HT1080 (cell line): ENCODE measurements at places on chromosomes 13 and 19. TPM values are rescaled to one million over a fixed set of nuclear protein-coding genes. Genes with fewer than 3 reads are reported as not detected.

FUT2 gene
- not detected in 2 replicates for total RNA-seq

ZNF763 gene
- not detected in 2 replicates for total RNA-seq

SHISA2 gene
- 0.35 and 0.94 TPM in 2 replicates for total RNA-seq

DAZAP1 gene
- 158 and 183 TPM in 2 replicates for total RNA-seq

HIPK4 gene
- total RNA-seq, result not detected in 2 replicates

PLVAP gene
- total RNA-seq, result not detected in 2 replicates

RFPL4AL1 gene
- not detected in 2 replicates for total RNA-seq

KLK2 gene
- not detected in 2 replicates for total RNA-seq

CALR3 gene
- not detected in 2 replicates for total RNA-seq

LMTK3 gene
- 0.05 TPM in 1 of 2 replicates, not detected in the other for total RNA-seq

TUBB4A gene
- 0.60 and 1.9 TPM in 2 replicates for total RNA-seq

DNA sequence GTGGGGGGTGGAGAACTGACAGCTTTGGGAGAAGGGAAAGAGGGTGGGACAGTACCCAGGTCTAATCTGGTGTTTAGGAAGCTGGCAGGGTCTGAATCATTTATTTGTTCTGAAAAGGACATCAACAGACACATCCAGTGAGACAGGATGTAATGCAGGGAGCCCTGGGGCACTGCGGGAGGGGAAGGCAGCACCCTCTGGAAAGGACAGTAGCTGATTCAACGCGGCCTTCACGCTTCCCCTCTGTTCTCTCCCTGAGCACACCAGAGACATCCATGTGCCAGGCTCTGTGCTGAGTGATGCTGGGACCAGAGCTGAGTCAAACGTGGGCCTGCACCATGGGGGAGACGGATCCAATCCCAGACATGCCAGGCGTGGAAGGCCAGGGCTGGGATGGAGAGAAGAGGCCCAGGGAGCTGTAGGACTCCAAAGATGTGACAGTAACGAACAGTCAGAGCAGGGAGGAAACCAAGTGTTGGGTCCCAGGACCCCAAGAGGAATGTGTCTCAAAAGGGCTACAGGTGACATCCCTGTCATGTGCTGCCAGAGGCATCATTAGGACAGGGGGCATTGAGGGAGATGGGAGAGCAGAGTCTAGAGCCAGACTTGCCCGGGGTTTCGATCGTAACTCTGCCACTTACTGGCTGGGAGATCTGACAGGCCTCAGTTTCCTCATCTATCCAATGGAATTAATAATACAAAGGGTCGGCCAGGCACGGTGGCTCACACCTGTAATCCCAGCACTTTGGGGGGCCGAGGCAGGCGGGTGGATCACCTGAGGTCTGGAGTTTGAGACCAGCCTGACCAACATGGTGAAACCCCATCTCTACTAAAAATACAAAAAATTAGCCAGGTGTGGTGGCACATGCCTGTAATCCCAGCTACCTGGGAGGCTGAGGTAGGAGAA, 1.7 kb downstream of the ETFB start:
- DNase-seq, result no peak

DNA sequence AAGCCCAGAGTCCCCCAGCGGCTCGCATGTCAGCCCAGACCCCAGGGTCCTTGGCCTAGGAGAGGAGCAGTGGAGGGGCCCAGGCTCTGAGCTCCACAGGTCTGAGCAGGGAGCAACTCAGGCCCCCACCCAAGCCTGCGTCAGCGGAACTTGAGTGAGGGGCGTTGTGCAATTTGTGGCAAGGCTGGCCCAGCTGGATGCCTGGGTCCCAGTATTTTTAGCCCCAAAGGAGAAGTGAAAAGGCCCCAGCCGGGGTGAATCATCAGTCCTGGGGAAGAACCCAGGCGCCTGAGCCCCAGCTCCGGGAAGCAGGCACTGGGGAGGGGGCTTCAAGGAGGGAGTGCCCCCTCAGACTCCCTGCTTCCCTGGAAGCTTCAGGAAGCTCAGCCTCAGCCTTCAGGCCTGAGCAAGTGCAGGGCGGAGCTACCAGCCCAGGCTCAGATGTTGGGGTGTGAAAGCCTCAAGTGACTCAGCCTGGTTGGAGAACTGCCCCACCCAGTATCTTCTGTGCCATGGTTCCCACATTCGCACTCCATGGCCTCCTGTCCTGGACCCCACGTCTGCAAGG, 7.2 kb downstream of the MED29 start:
- peak; percentile 78 for DNase-seq

- DNase-seq, result no peak
Measured at GRCh38 chr19:10321874-10322835, 6.3 kb upstream of the FDX2 start.

GRCh38 chr13:110830800-110831371, 84.0 kb downstream of the ANKRD10 start:
- no peak for DNase-seq

GRCh38 chr13:24725379-24725778, 38.6 kb upstream of the RNF17 start:
- DNase-seq, result no peak

DNA sequence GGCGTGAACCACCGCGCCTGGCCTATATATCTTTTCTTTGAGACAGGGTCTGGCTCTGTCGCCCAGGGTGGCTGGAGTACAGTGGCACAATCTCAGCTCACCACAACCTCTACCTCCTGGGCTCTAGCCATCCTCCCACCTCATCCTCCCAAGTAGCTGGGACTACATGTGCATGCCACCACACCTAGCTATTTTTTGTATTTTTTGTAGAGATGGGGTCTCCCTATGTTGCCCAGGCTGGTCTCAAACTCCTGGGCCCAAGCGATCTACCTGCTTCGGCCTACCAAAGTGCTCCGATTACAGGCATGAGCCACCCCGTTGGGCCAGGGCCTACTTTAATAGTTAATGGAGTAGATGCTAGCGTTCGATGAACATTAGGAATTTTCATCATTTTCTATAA, 3.4 kb downstream of the TNPO2 start:
- no peak for DNase-seq

DNA sequence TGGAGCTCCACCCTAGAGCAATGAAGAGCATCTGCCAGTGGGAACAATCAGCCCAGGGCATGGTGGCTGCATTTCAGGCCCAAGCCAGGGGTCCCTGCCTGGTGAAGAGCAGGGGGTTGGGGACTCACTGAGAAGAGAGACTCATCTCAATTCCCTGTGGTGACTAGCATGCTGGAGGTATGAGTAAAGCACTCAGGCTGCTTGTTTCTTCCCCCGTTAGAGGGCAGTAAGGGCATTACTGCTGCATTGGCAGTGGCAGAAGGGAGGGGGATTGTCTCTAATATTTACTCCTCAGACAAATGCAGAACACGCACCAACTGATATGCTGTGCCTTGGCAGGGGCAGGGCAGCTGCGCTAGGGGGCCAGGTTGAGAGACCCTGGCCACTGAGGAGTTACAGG, 329.1 kb downstream of the SLITRK5 start:
- DNase-seq, result peak; percentile 30

DNA sequence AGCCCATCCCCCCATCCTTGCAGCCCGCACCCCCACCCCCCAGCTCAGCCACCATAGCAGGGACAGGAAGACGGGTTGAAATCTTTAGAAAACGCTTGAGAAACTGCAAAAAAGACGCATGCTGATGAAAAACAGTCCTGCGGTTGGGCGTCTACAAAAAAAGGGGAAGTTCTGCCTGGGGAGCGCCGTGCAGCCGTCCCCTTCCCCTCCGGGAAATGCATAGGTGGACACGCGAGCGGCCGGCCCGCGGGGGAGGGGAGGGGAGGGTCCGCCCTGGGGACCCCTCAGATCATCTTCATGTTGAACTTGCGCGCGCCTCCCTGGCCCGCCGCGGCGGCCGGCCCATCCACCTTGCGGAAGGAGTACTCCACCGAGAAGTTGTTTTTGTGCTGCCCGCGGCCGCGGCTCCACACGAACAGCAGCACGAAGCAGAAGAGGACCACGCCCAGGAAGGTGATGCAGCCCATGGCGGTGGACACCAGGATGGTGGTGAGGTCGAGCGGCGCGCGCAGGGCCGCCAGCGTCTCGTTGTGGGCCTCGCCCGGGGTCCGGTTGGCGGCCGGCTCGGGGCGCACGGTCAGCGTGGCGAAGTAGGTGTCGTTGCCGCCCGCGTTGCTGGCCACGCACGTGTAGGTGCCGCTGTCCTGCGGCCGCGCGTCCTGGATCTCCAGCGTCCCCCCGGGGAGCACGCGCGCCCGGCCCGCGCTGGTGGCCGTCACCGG, 7.9 kb upstream of the PEAK3 start:
- no peak for DNase-seq

- no peak for DNase-seq
Measured at GRCh38 chr13:111117289-111117688, 2.2 kb downstream of the ARHGEF7 start.

DNA sequence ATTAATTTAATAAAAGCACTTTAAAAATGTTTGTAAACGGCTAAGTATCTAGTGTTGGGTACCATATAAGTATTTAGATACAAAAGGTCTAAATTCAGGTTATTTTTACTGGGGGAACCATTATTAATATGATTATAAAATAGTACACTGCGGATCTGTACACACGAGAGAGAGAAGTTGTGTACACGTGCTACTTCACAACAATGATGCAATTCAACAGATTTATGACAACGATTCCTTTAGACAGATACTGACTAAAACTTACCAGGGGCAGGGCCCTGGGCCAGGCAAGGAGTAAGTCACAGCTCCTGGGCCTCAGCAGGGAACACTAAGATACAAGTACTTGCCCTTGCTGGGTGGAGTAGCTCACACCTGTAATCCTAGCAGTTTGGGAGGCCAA, 29.1 kb upstream of the TPTE2 start:
- no peak for DNase-seq

- no peak for DNase-seq
Measured at GRCh38 chr13:70255406-70255991, 147.2 kb upstream of the KLHL1 start.
